ENCODE measurements at places on chromosomes 5 and 9. TPM values are rescaled to one million over a fixed set of nuclear protein-coding genes. Genes with fewer than 3 reads are reported as not detected.
A peak's percentile ranks its signal among the peaks of the same experiment; 100 is the strongest.

DNA sequence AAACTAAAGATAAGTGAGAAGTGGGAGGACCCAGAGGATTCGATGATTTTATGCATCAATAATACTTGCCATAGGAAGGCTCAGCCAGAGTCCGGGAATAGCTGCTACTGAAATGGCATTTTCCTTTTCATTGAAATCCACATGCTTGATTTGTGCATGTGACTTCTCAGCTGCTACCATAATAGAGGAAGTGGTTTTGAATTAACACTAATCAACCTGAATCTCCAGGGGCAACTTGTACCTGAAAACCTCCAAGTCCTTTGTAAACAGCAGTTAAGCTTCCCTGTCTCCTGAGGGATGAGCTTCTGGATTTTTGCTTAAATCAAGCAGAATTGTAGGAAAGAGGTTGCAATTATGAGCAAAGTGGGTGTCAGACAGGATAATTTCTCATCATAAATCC lies 124.9 kb downstream of the PPP2R2B start:
- DNase-seq = no peak

DNA sequence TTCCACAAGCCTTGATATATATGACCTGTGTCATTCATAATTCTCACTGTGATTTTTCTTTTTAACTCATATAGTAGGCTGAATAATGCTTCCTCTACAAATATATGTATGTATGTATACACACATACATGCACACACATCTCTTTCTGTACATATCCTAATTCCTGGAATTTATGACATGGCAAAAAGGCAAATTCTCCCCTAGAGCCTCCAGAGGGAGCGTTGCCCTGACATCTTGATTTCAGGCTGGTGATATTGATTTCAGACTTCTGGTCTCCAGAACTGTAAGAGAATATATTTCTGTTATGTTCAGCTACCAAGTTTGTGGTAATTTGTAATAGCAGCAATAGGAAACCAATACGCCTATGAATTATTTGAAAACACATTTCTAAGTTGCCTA lies 166.6 kb upstream of the GAS1 start:
- no peak for DNase-seq

DNA sequence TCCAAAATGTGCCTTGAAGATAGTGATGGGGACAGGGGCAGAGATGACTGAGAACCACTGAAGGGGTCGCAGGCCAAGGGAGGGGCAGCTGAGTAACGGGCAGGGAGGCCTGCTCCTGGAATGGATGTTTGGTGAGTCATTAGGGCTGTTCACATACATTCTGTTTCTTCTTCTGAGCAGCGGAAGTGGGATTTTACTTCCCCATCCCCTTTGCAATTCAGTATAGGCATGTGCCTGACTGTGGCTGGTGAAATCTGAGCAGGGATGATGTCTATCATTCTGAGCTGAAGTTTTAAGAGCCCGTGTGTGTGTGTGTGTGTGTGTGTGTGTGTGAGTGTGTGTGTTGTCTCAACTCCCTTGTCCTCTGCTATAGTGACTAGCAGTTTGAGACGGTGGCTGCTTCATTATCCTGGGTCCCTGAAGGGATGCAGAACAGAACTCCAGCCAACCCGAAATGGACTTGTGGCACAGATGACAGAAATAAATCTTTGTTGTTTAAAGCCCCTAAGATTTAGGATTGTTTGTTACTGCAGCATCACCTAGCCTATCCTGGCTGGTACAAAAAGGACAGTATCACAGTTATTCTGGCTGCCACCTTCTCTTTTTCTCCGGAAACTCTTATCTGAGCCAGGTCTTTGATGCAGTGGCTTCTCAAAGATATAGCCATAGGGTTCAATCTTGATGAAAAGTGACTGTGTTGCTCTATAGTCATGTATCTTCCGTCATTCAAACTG lies 29.2 kb upstream of the TGFBI start:
- DNase-seq = peak; percentile 86

DNA sequence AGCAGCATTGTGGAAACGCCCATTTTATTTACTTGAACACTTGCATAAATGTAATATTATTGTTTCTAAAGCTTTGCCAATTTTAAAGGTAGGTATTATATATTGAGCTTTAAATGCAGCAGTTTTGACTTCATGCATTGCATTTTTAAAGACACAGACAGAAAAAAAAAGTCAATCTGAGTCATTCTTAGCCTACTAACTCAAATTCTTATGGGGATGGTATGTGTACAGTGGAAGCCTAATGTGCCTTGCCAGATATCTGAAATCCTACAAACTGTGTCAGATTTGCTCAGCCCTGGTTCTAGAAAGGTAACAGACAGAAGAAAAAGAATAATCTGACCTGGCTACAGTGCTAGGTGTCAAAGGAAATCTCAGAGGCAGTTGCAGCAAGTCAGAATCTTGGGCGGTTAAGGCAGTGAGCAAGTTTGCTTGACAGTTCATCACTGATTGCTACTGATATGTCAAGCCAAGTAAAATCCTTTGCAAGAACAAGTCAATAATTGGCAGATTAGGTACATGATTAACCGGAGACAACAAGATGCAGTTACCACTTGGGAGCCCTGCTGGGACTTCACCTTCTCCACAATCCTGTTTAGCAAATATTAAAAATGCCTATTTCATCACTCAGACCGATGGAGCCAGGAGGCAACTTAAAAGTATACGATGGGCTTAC lies 224.8 kb upstream of the WWC1 start:
- DNase-seq = no peak

DNA sequence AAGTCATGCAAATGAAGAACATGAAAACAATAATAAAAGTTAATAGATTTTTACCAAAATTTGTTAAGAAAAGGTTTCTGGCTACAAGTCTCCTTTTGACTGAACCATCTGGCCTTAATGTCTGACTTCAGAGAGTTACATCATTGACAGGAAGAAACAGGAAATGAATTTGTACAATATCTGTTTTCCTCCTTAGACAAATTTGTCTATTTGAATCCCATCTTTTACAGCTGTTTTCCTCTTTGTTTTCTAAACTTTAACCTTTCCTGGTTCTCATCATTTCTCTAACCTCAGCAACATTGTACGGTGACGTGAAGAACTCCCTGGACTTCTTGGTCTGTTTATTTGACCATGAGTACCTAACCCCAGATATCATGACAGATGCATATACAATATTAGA lies 567.5 kb upstream of the RIOK2 start:
- DNase-seq = no peak

DNA sequence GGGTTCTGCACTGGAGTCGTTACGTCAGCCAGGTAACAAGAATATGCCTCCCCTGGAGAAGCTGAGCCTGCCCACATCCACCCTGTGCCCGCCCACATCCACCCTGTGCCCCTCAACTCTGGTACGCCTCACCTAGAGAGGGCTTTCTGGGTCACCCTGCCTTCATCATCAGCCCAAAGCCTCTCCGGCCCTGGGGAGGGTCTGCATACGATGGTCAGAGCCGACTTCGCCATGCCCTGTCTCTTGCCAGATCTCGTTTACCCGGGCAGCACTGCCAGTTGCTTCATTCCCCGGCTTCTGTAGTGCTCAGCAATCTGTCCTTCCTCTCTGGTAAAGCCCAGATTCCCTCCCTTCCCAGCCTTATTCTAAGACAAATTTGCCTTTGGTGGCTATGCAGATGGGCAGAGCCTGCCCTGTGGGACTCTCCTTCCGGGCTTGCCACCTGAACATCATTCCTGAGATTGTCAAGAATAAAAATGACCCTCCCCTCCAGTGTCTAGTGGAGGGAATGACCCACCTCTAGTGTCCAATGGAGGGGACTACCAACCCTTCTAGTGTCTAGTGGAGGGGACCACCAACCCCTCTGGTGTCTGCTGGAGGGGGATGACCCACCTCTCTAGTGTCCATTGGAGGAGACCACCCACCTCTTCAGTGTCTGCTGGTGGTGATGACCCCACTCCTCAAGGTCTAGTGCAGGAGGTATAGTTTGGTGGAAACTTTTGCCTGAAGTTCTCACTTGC lies 3.4 kb downstream of the PLEKHG4B start:
- no peak for DNase-seq

DNA sequence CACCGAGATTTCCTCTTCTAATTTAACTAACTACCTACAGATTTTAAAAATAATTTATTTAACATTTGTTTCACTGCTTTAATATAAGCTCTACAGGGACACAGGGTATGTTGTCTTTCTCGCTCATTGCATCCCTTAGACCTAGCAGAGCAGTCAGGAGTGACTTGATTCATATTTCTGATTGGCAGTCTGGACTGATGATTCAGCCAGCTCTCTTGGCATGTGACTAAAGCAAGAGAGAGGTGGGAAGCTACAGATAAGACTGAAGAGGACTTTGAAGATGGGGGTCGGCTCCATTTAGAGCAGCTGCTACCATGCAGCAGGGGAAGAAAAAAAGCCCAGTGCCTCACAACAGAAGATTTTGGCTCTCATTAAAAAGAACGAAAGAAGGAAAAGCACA lies 173.4 kb upstream of the STK32A start:
- DNase-seq = no peak

GRCh38 chr9:94804316-94804715 lies 77.8 kb downstream of the AOPEP start:
- no peak for DNase-seq

- DNase-seq = peak; percentile 63
Measured at GRCh38 chr5:177426566-177427210, at the start of gene GRK6. GRK6 (plus strand) TSS chr5:177426676; CDS start chr5:177426846, 170 bp downstream.

DNA sequence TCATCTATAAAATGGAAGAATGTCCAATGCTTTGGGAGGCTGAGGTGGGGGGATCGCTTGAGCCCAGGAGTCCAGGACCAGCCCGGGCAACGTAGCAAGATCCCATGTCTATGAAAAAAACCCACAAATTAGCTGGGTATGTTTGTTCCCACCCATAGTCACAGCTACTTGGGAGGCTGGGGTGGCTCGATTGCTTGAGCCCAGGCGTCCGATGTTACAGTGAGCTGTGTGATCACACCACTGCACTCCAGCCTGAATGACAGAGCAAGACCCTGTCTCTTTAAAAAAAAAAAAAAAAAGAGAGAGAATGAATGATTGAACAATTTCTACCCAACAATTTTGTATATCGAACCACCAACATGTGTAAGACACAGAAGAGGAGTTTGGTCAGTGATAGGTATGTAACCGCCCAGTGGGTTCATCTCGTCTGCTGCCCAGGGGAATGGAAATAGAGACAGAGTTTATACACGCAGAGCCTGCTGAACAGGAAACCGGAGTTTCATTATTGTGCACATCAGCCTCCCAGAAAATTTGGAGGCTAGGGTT lies 26.2 kb upstream of the ERGIC1 start:
- DNase-seq = no peak

- DNase-seq = no peak
Measured at GRCh38 chr9:124321935-124322334, 64.2 kb downstream of the NEK6 start.

DNA sequence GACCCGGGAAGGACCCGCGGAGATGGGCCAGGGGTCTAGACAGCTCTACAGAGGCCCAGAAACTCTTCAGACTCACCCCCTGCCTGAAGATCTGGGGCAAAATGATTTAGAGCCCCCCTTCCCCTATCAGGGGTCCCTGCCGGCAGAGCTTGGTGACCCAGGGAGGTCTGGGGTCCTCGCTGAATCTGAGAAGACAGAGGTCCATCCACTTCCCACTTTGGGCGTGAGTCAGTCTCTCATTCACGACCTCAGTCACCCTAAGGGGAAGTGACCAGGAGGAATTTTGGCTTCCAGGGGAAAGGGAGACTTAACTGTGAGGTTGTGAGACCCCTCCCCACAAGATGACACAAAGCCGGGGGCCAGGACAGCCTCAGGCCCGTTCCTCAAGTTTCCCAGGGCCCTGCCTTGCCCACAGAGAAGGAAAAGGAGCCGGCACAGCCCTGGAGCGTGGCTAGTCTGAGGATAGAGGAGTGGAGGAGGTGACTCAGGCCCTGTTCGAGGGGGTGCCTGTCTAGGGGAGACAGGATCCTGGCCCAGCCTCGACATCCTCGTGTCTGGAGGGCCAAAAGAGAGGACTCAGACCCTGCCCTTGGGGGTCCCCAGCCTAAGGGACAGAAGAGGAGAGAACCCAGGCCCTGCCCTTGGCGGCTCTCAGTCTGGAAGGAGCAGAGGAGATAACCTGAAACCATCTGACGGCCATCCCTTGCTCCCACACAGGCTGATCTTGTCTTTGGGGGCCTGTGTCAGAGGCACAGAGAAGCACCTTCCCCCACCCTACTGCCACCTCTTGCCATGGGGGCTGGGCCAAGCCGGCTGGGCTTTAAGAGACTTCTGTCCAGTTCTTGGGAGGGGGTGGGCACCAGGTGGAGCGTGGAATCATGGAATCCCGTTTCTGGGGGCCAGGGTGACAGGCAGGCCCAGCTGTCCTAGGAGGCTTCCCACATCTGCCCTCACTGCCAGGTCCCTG lies 889 bp downstream of the PDLIM4 start:
- peak; percentile 85 for DNase-seq

DNA sequence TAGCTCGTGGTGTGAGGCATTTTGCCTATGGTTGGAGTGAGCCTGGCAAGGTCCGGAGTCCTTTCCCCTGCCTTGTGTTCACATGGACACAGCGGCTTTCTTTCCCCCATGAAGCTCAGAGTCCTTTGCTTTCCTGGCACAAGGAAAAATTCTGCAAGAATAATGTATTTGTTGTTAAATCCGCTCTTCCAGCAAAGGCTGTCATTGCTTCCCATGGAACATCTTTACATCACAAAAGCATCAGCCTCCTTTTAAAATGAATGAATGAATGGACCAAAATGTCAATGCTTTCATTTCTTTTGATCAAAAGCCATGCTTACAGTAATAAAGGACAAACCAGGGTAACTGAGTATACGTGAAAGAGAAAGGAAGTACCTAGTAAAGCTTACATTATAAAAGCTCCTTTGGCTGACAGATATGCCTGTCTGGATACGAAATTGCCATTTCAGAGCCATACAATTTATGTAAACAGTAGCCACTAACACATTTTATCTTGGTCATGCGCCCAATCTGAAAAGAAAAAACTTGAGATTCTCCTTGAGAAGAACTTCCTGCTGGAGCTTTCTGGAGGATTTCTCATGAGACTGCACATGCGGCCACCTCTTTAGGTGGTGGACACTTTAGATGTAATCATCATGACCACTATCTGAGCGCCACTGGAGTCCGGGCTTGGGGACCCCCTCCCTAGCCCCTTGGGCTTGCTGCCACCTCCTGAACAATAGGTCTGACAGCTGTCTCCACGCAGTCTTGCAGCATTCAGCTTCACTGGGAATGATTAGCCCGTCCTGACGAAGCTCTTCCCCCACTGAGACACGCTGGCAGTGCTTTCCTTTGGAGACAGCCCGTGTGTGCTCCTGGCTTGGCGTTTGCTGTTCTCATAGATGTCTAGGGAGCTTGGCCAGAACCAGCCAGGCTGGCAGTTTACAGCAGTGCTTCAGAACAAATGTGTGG lies 355.9 kb downstream of the ADAMTS6 start:
- no peak for DNase-seq

GRCh38 chr9:74117731-74118130 lies 379.4 kb upstream of the RORB start:
- DNase-seq = no peak

DNA sequence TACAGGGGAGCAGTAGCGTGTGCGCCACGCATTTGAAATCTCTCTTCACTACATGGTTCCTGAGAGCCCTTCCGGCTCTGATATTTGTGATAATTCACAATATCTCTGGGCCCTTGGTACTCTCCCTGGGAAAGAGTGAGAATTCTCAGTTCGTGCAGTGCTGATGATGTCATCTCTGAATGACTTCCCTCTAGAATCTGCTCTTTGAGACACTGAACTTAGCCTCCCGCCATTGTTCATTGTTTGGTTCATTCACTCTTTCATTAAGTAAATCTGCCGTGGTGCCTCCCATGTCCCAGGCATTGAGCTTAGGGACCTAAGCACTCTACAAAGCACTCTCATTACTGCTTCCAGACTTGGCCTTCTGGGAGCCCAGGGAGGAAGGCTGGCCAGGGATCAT lies 94.0 kb downstream of the PPARGC1B start:
- no peak for DNase-seq

Gene COQ4
- total RNA-seq = 27.8 TPM

Gene F12
- total RNA-seq = 3.9 TPM

Gene SAXO1
- total RNA-seq = not detected

Gene IRX2
- total RNA-seq = 16.7 TPM

Gene CDX1
- 1.8 TPM for total RNA-seq

All from SJSA1 (cell line).